ENCODE measurements at places on chromosomes 5 and 9.
A peak's percentile ranks its signal among the peaks of the same experiment; 100 is the strongest.

- H3K36me3 ChIP-seq = no peaks in the 10 kb centered on the region
- no peak for DNase-seq
- peaks cover 81% of the 10 kb centered on the region for H3K4me1 ChIP-seq
- no peak overlapping the region for H3K4me3 ChIP-seq
Observed at GRCh38 chr5:119280380-119280779, 75.4 kb upstream of the TNFAIP8 start.

GRCh38 chr5:160991205-160991604 lies 139.2 kb upstream of the ATP10B start:
- H3K4me1 ChIP-seq = no peaks in the 10 kb centered on the region
- H3K4me3 ChIP-seq = no peak overlapping the region
- no peaks in the 10 kb centered on the region for H3K36me3 ChIP-seq
- no peaks in the 10 kb centered on the region for H3K27me3 ChIP-seq
- H3K27ac ChIP-seq = no peak overlapping the region

DNA sequence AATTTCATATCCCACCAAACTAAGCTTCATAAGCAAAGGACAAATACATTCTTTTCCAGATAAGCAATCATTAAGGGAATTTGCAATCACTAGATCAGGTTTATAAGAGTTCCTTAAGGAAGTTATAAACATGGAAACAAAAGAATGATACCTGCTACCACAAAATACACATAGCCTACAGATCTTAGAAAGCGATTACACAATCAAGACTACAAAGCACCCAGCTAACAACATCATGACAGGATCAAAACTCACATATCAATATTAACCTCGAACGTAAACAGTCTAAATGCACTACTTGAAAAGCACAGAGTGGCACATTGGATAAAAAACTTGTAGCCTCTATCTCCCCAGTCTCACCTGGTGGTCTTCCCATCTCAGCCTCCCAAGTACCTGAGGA lies 512.4 kb upstream of the PTGER4 start:
- H3K4me3 ChIP-seq = no peak overlapping the region
- no peaks in the 10 kb centered on the region for H3K4me1 ChIP-seq
- H3K36me3 ChIP-seq = no peaks in the 10 kb centered on the region
- DNase-seq = no peak
- no peak overlapping the region for H3K27ac ChIP-seq
- no peaks in the 10 kb centered on the region for H3K27me3 ChIP-seq

- H3K4me1 ChIP-seq = no peaks in the 10 kb centered on the region
- H3K27me3 ChIP-seq = no peaks in the 10 kb centered on the region
- no peak overlapping the region for H3K4me3 ChIP-seq
- no peaks in the 10 kb centered on the region for H3K36me3 ChIP-seq
- no peak overlapping the region for H3K27ac ChIP-seq
Observed at GRCh38 chr5:58775701-58776262, 192.9 kb downstream of the RAB3C start.

DNA sequence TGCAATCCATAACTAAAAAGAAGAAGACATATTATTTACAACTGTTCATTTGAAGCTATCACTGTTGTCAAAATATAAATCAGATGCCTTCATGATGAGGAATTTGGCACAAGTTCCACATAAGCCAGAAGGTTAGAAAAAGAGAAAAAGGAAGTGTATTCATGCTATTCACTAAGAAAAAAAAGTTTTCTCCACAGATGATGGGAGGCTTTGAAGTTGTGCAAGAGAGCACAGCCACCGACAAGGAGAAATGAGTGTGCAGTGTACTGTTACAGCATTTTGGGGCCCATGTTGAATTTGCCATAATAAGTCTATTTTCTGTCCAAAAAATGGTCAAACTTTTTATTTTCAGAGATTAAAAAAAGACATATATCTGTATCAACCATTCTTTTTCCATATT lies 32.9 kb upstream of the IFNK start:
- H3K36me3 ChIP-seq = no peaks in the 10 kb centered on the region
- no peaks in the 10 kb centered on the region for H3K27me3 ChIP-seq
- peaks cover 2% of the 10 kb centered on the region for H3K4me1 ChIP-seq
- no peak overlapping the region for H3K4me3 ChIP-seq

DNA sequence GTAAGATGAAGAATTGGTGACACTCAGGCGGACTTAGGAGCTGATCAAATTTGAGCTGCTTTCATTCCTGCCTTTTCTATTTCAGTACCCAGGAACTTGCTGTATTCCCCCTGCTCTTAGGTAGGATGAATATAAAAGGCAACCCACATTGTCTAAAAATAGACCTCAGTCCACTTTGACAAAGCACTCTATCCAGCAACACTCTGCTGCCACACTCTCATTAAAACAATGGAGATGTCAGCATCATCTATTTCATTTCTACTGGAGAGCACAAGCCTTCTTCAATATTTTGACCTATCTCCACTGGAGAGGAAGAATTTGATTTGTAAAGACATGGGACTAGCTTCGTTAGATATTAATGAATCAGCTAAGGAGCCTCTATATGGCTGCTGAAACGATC lies 468.4 kb downstream of the PTPRD start:
- no peaks in the 10 kb centered on the region for H3K27me3 ChIP-seq
- H3K4me3 ChIP-seq = no peak overlapping the region
- H3K36me3 ChIP-seq = no peaks in the 10 kb centered on the region
- H3K27ac ChIP-seq = no peak overlapping the region
- H3K4me1 ChIP-seq = no peaks in the 10 kb centered on the region
- DNase-seq = no peak

DNA sequence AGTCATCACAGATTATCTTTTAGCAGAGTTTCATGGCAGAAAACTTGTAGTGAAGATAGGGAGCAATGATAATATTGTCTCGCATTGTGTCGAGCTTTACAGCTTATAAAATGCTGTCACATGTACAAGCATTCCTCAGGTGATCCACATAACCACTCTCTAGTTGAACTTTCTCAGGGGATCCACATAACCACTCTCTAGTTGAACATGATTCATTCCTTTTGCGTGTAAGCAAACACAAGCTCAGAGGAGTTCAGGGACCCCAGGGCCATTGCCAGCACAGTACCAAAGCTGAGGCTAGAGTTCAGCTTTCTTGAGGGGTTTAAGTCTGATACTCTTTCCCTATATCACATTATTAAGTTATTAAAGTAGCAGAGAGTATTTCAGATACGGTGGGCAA lies 86.7 kb downstream of the CDH6 start:
- no peak overlapping the region for H3K4me3 ChIP-seq
- no peak overlapping the region for H3K27ac ChIP-seq
- no peaks in the 10 kb centered on the region for H3K27me3 ChIP-seq
- H3K4me1 ChIP-seq = no peaks in the 10 kb centered on the region
- no peaks in the 10 kb centered on the region for H3K36me3 ChIP-seq
- no peak for DNase-seq

- H3K36me3 ChIP-seq = no peaks in the 10 kb centered on the region
- H3K27ac ChIP-seq = no peak overlapping the region
- H3K4me3 ChIP-seq = no peak overlapping the region
- peaks cover 2% of the 10 kb centered on the region for H3K4me1 ChIP-seq
Observed at GRCh38 chr5:171606414-171607024, 179.1 kb upstream of the SMIM23 start.

DNA sequence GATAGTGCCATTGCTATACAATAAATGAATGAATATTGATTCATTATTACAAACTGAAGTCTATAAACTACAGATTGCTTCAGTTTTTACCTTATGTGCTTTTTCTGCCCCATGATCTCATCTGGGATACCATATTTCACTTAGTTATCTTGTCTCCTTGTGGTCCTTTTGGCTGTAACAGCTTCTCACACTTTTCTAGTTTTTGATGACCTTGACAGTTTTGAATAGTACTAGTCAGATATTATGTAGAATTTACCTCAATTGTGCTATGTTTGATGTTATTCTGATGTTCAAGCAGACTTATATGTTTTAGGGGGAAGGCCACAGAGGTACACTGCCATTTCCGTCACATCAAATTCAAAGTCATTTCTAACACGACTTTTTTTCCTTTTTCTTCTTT lies 2364.3 kb upstream of the ACO1 start:
- no peak overlapping the region for H3K4me3 ChIP-seq
- no peak overlapping the region for H3K27ac ChIP-seq
- no peaks in the 10 kb centered on the region for H3K27me3 ChIP-seq
- no peaks in the 10 kb centered on the region for H3K36me3 ChIP-seq
- H3K4me1 ChIP-seq = no peaks in the 10 kb centered on the region

- H3K27me3 ChIP-seq = no peaks in the 10 kb centered on the region
- H3K4me1 ChIP-seq = peaks cover 36% of the 10 kb centered on the region
- DNase-seq = no peak
- H3K36me3 ChIP-seq = peaks cover 14% of the 10 kb centered on the region
- peak overlapping the region; percentile 83 for H3K27ac ChIP-seq
Observed at GRCh38 chr9:35660966-35661415, 2.9 kb downstream of the CCDC107 start.

- H3K4me3 ChIP-seq = peak overlapping the region; percentile 53
- H3K27ac ChIP-seq = peak overlapping the region; percentile 89
- H3K36me3 ChIP-seq = peaks cover under 1% of the 10 kb centered on the region
- peaks cover 64% of the 10 kb centered on the region for H3K4me1 ChIP-seq
Observed at GRCh38 chr9:128685636-128686489, 3.2 kb upstream of the SET start.

- no peak overlapping the region for H3K4me3 ChIP-seq
- no peak for DNase-seq
- H3K36me3 ChIP-seq = no peaks in the 10 kb centered on the region
- H3K4me1 ChIP-seq = no peaks in the 10 kb centered on the region
- no peaks in the 10 kb centered on the region for H3K27me3 ChIP-seq
Observed at GRCh38 chr9:79129865-79130480, 441.8 kb upstream of the TLE4 start.

- peak overlapping the region; percentile 25 for H3K4me3 ChIP-seq
- H3K36me3 ChIP-seq = peaks cover 54% of the 10 kb centered on the region
- no peaks in the 10 kb centered on the region for H3K27me3 ChIP-seq
- peak; percentile 33 for DNase-seq
- no peaks in the 10 kb centered on the region for H3K4me1 ChIP-seq
Observed at GRCh38 chr9:37503736-37504135, 18.0 kb downstream of the POLR1E start.

GRCh38 chr5:1719860-1720259 lies 79.8 kb downstream of the MRPL36 start:
- H3K36me3 ChIP-seq = no peaks in the 10 kb centered on the region
- no peak overlapping the region for H3K27ac ChIP-seq
- H3K4me1 ChIP-seq = no peaks in the 10 kb centered on the region
- H3K4me3 ChIP-seq = no peak overlapping the region
- H3K27me3 ChIP-seq = peaks cover 26% of the 10 kb centered on the region

DNA sequence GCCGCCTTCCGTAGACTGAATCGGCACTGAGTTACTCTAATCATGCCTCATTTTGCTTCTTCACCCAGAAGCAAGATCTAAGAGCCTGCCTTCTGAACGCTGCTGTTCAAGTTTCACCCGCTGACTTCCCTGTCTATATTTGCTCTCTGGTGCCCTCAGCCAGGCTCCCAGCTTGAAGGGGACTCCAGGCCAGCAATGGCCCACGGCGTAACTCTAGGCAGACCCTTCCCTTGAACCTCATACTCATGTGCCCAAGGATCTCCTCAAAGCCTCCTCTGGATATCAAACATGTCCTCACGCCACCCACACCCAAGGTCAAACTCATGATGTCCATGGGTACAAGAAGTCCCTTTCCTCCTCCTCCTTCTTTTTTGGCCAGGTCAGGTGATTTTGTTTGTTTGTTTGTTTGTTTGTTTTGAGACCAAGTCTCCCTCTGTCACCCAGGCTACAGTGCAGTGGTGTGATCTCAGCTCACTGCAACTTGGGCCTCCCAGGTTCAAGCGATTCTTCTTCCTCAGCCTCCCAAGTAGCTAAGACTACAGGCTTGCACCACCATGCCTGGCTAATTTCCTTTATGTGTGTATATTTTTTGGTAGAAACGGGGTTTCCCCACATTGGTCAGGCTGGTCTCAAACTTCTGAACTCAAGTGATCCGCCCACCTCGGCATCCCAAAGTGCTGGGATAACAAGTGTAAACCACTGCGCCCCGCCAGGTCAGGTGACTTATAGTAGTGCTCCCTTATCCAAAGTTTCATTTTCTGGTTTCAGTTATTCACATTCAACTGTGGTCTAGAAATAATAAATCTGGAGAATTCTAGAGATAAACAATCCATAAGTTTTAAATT lies 239.0 kb downstream of the SYK start:
- H3K27me3 ChIP-seq = no peaks in the 10 kb centered on the region
- no peaks in the 10 kb centered on the region for H3K36me3 ChIP-seq
- no peak overlapping the region for H3K4me3 ChIP-seq
- peaks cover 2% of the 10 kb centered on the region for H3K4me1 ChIP-seq

GRCh38 chr5:63050916-63051315 lies 472.3 kb downstream of the LRRC70 start:
- no peaks in the 10 kb centered on the region for H3K27me3 ChIP-seq
- H3K36me3 ChIP-seq = no peaks in the 10 kb centered on the region
- no peaks in the 10 kb centered on the region for H3K4me1 ChIP-seq
- no peak for DNase-seq

DNA sequence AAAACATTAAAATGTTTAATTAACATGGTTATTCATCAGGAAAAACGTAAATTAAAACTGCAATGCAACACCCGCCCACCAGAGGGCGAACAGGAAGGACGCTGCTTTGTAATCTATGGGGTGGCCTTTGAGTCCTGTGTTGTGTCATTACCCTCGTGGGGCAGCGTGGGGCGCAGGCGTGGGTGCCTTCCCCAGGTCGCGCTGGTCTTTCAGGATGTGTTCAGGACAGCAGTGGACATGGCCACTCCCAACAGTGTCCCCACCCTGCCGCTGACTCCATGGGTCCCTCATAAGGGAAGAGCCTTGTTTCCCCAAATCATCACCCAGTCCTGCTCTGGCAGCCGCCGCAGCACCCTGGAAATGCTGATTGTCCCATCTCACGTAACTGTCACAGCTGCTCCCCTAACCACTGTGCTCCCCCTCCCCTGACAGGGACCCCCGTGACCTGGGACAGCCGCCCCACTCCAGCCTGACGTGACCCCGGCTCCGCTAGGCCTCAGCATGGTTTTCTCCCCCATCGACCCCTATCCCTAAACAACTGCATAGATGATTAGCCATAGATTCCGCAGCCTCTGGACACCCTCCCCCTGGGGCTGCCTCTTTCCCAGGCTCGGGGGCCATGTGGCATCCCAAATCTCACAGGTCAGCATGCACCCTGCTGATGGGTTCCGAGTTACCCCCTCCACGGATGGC lies 36.4 kb downstream of the GLT6D1 start:
- no peak overlapping the region for H3K4me3 ChIP-seq
- no peak overlapping the region for H3K27ac ChIP-seq
- peaks cover 30% of the 10 kb centered on the region for H3K27me3 ChIP-seq
- no peaks in the 10 kb centered on the region for H3K36me3 ChIP-seq
- peak; percentile 34 for DNase-seq

Data from T-cell (primary cell).